Putamen (tissue), 1 donor: ENCODE measurements at places on chromosomes 1 and 21.
A peak's percentile ranks its signal among the peaks of the same experiment; 100 is the strongest.

- no peak for DNase-seq
These were observed 184.2 kb downstream of the TRABD2B start for GRCh38 chr1:47812904-47813514.

DNA sequence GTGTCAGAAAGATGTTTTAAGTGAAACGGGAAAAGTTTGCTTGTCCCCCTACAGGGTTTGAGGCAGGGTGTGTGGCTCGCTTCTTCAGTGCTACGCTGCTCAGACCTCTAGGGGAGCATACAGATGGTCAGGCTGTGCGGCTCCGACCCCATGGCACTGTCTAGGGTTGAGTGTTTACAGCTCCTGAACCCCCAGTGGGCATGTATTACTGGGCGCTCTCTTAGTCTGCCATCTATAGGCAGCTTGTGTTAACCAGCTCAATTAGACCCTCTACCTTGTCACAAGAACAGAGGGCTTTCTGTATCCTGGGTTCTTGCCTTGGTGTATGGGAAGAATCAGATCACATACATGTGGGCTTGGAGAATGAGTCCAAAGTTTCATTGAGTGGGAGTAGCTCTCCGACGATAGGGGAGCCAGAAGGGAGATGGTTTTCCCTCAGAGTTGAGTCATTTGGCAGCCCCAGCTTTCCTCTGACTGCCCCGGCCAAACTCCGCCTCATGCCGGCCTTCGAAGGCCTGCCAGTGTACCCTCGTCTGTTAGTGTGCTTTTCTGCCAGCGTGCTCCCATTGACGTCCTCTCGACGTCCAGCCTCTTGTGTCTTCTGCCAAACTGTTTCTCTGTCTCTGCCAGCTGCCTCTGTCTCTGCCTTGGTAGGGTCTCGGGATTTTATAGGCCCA is 38.6 kb upstream of the ADGRL4 start:
- DNase-seq, result no peak

- DNase-seq, result no peak
These were observed 12.3 kb downstream of the SLC19A1 start for GRCh38 chr21:45529785-45530422.

DNA sequence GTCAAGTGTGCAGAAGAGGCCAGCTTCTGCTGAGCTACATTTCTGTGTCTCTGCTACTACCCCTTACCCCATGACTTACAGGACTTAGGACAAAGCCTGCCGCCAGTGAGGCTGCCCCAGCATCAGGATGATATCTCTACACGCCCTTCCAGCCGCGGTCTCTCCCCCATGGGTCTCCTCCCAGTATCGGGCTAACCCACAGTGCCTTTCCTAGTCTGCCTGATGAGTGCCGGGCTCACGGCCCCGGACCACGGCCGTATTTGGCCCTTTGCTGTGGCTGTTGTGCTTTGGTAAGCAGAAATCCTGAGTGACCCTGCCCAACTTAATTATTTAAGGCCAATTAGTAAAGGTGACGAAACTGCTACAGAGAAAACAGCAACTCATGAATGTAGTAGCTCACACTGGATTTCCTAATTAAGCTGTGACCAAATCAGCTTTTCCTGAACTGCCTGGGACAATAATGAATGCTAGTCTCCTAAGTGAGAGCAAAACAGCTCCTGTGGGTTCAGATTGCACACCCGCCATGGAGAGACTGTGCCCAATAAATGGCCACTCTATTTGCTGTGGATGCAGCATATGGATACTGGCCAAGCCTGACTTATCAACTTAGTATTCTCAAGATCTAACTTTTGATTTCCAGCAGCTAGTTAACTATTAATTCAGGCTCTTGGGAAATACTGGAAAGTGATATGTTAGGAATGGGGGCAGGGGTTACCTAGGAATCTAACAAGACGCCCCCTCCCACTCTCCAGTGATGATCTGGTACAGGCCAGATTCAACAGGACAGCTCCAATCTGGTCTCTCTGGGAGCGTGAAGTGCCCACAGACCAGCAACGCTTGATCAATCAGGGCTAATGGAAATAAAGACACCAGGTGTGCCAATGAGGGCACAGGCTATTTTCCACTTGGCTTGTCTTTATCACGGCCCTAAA is 123.3 kb upstream of the IFFO2 start:
- peak; percentile 34 for DNase-seq

GRCh38 chr1:32885676-32886003 is 651 bp upstream of the HPCA start:
- no peak for DNase-seq
